ENCODE measurements at places on chromosomes 16 and 17.

GRCh38 chr17:12388226-12388625 is 277.5 kb upstream of the MYOCD start:
- DNase-seq, result no peak

GRCh38 chr17:42408061-42408460 is 15.0 kb downstream of the CAVIN1 start:
- DNase-seq, result no peak

GRCh38 chr17:21127509-21128077 is 829 bp downstream of the DHRS7B start:
- no peak for DNase-seq

GRCh38 chr17:19740933-19741332 is 7.2 kb downstream of the ALDH3A1 start:
- no peak for DNase-seq

DNA sequence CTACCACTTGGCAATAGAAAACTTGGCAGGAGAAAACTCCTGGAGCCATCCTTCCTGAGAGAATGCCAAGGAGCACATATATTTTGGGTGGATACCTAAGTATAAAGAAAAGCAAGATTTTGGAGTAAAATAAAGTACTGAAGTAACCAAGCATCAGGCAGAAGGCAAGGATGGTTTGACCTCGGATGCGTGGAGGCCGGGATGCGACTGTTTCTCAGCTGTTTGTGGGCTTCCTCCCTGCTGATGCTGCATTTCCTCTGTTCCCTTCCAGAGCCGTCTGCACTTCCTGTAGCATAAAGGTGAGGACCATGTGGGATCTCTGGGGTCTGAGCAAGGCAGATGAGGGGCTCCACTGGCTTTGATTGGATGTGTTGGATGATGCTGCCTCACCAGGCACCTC is 5.5 kb upstream of the TCF25 start:
- no peak for DNase-seq

- DNase-seq, result no peak
Measured at GRCh38 chr16:89133457-89134127, 38.0 kb upstream of the CDH15 start.

DNA sequence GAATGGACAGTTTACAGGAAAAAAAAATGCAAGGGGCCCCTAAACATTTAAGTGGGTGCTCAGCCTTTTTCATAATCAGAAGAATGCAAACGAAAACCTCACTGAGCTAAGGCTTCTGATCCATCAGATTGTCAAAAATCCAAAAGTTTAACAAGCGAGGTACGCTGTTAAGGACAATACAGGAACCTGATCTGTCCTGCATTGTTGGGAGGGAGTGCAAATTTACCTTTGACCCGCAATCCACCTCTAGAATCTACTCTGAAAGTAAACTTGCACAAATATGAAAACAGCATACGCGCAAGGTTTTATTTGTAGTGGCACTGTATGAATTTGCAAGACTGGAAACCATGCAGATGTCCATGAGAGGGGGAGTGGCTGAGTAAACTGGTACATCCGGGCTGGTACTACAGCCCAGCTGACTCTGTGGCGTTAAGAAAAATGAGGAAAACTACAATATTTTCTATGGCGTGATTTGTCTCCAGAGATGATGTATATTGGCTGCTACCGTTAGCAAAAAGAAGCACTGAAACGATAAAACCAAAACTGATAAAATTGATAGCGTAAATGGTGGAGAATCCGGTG is 28.8 kb upstream of the ST6GALNAC1 start:
- no peak for DNase-seq

GRCh38 chr17:49822829-49823228 is 25.0 kb downstream of the TAC4 start:
- no peak for DNase-seq

GRCh38 chr16:58501242-58502131 is 1.5 kb downstream of the NDRG4 start:
- DNase-seq, result peak; percentile 40

DNA sequence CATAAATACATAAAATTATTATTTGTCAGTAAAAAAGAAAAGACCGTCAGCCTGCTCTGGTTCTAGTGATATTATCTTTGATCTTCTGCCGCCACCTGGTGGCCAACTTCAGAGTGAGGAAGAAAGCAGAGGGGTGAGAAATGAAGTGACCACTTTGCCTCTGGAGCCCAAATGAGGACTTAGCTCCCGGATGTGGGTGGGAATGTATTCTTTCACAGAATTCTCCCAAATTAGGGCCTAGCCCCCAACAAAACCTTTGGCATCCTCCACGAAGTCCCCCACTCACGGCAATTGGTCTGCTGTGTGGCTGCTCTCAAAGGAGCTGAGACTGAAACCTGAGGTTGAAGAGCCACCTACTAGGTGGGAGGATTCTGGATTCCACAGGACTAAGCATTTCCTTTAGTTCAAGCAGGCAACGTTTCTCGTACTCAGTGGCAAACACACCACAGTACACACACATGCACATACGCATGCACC is 4.9 kb upstream of the ZNF267 start:
- peak; percentile 81 for DNase-seq

DNA sequence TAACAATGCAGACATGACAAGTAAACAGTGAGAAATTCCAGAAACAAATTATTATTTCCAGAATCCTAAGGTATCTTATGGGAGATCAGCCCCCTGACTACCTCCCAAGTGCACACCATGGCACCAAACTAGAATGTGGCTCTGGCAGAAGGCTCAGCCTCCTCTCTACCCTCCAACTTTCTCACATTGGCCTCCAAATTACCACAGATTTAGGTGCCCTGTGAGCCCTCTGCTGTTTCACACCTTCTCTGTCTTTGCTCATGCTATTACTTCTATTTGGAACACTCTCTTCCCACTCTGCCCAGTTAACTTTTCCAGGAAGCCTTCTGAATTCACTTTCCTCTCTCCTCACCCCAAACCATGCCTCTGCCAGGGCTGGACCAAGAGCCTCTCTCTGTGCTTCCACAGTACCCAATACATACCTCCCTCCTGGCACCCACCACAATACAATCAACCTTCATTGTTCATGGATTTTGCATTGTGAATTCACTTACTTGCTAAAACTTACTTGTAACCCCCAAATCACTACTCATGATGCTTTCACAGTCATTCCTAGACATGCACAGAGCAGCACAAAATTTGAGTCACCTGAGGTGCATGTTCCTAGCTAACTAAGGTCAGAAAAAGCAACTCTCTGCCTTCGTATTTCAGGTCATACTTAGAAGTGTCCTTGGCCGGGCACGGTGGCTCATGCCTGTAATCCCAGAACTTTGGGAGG is 31.4 kb downstream of the SMG6 start:
- DNase-seq, result no peak

- no peak for DNase-seq
Measured at GRCh38 chr17:81252987-81253329, 13.8 kb downstream of the NDUFAF8 start.

GRCh38 chr17:42723636-42724035 is 21.2 kb downstream of the EZH1 start:
- DNase-seq, result no peak

DNA sequence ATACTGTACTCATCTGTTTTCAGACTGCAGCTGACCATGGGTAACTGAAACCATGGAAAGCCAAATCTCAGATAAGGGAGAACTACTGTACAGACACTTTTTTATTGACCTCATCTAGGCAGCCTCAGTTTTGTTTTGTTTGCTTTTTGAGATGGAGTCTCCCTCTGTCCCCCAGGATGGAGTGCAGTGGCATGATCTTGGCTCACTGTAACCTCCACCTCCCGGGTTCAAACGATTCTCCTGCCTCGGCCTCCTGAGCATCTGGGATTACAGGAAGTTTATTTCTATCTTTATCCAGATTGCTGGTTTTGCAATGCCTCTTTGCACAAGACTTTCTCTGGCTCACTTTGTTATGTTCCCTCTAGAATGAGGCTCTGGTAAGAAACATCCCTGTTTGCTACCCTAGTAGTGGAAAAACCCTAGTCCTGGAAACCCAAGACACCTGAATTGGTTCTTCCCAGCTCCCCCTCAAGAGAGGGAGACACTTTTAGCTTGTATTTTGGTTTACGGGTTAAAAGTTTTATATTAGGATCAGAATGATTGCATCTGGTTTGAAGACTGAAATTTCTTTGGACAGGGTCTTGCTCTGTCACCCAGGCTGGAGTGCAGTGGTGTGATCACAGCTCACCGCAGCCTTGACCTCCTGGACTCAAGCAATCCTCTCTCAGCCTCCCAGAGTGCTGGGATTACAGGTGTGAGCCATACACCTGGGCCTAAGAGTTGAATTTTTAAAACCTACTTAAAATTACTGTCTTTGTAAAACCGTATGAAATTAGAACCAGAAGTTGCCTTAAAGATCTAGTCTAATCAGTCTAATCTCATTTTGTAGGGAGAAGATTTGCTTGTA is 38.9 kb downstream of the ZNF207 start:
- no peak for DNase-seq

DNA sequence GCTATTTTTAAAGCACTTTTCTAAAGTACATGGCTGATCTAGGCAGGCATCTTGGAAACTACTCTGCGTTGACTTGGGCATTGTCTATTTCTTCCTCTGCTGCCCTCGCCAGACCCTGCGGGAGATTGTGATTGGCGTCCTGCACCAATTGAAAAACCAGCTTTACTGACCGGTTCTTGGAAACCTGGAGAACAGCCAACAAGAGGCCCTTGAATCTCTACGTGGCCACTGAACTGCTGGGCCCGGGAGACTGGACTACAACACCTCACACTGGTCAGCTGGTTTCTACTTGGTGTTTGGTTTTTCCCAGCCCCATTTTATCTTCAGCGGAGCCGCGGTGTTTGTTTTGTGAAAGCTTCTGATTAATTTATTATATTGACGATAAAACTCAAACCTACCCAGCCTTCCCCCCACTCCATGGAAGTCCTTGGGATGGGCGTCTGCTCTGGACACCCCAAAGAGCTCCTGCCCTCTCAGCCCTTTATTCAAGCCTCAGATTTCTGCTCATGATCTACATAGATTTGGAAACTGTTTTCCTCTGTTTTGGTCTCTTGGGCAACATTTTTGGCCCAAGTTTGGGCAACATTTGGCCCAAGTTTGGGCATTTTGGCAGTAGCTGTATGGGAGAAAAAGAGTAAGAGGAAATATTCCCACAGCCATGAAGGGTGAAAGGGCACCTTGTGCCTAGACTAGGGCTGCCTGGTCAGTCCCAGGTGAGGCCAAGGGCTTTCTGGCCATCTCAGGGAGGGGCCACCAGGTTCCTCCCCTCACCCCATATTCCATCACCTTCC is 4.7 kb downstream of the MLX start:
- DNase-seq, result no peak

DNA sequence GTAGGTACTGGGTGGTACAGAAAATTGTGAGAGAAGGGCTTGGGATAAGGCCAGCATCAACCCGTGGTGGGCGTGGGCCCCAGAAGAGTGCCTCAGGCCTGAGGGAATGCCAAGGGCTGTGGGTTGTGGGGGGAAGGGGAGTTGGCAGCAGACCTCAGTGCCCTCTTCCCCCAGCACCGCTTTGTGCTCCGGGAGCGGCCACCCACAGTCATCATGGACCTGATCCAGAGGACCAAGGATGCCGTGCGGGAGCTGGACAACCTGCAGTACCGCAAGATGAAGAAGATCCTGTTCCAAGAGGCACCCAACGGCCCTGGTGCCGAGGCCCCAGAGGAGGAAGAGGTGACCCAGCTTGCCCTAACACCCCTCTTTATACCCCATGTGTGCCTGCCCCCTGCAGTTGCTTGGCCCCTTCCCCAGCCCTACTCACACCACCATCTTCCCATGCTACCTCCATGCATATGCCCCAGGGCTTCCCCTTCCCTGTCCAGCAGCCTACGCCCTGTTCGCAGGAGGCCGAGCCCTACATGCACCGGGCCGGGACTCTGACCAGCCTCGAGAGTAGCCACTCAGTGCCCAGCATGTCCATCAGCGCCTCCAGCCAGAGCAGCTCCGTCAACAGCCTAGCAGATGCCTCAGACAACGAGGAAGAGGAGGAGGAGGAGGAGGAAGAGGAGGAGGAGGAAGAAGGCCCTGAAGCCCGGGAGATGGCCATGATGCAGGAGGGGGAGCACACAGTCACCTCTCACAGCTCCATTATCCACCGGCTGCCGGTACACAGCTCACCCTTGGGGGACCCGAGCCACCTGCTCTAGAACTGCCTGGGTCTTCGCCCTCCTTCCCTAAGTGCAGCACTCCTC is 9.1 kb downstream of the TAOK2 start:
- DNase-seq, result no peak

GRCh38 chr16:62583414-62583813 is 547.2 kb upstream of the CDH8 start:
- DNase-seq, result no peak

- DNase-seq, result no peak
Measured at GRCh38 chr17:79541056-79541850, 69.6 kb downstream of the RBFOX3 start.

DNA sequence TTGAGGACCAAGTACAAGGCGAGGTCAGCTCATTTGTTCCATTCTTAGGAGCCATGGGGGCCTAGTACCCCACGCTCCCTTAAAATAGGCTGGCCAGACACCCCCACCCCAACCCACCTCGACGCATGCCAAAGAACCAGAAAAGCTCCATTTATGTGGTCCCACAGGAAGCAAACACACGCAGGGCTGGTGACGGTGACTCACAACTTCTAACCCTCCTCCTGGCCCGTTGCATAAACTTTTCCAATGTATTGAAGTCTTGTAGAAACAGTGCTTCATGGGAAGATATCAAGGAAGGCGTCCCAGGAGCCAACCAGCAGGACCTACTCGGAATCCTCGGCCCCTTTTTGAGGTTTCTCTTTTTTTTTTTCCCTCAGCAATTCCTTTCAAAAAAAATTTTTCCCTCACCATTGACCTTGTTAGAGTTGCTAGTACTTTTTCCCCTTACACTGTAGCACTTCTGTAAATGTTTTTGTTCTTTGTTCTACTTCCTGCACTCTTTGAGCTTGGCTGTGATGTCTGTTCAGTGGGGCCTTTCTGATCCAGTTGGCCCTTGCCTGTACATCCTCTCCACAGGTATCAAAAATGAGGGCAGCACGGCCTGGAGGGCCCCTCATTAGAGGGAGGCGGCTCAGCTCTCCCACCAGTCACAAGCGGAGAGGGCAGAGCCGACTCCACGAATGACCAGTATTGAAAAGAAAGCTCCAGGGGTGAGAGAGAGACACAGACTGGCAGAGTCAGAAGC is 208.3 kb downstream of the RGS9 start:
- DNase-seq, result no peak

- no peak for DNase-seq
Measured at GRCh38 chr16:79334127-79334526, 266.4 kb downstream of the MAF start.

GRCh38 chr16:74601126-74601871 is 5.6 kb downstream of the GLG1 start:
- DNase-seq, result peak; percentile 61

DNA sequence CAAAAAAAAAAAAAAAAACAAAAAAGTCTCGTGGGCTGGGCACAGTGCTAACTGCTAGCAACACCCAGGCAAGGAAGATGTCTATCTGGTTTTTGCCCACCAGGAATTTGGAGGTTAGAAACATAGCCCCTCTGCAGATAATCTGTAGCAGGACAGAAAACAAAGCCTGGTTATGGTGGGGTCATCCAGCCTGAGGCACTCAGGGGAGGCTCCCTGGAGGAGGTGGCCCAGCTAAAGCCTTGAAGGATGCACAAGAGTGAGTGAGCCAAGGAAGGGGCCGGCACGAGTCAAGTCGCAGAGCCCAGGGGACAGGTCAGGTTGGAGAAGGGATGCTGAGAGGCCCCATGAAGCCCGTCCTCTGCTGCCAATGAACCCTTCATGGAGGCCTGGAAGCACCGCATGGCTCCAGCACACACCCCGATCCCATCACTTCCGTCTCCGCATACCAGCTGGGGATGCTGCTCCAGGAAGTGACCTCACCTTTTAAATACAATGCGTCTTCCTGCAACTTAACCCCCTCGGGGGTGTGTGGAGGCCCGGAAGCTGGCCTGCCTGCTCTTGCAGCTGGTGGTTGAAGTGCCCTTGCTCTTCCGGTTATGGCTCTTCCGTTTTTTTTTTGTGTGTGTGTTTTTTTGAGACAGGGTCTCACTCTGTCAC is 86.5 kb downstream of the ENGASE start:
- no peak for DNase-seq

- no peak for DNase-seq
Measured at GRCh38 chr17:33175562-33175961, 117.5 kb downstream of the ASIC2 start.

Data from effector CD4-positive, alpha-beta T cell (primary cell).